Psoas muscle (tissue), 8 donors: ENCODE measurements at places on chromosomes 4 and X. TPM values are rescaled to one million over a fixed set of nuclear protein-coding genes. Genes with fewer than 3 reads are reported as not detected.

DNA sequence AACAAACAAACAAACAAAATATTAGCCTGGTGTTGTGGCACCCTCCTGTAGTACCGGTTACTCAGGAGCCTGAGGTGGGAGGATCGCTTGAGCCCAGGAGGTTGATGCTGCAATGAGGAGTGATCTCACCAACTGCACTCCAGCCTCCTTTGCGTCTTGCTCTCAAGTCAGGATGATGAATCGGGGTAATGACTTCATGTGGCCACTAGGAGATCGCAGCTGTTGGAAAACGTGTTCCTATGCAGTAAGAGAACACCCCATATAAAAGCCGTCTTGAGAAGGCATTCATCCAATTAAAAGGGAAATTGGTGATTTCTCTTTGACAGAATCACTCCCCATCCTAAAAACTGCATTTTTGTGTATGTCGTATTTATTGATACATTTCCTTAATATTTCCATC is 6.9 kb downstream of the CCNB3 start:
- DNase-seq = no peak

DNA sequence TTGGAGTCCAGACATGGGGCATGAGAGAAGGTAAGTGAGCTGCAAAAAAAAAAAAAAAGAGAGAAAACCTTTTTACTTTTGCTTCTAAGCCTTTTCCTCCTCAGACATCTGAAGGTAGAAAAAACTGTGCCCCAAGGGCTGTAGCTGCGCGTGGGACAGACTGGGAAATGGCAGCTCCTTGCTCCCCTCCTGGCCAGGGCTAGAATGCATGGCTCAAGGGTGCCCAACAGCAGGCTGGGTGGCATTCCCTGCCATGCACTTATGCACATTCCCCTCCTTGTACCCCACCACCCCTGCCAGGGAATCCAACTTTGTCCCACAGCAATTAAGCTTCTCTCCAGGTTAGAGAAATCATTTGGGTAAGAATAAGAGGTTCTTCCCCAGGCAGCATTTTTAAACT is 421.2 kb downstream of the TRAM1L1 start:
- no peak for DNase-seq

- no peak for DNase-seq
These were observed 442.1 kb downstream of the CENPC start for GRCh38 chr4:67103001-67103747.

DNA sequence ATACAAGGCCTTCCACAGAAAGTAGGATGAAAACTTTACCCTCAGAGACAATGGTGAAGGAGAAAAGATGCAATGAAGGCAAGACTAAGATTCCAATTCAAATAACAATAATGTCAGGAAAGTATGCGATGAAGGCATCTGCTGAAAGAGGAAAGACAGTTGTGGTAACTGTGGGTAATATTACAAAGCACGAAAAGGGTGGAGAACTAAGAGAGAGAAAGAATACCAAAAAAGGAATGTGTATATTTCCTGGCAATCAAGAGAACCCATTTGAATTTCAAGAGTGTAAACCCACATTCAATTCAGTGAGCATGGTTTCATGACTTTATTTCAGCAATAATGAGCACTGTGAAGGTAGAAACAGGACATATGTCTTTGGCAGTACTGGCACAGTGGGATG is 225.5 kb downstream of the PALLD start:
- no peak for DNase-seq

- no peak for DNase-seq
These were observed 24.7 kb upstream of the NAP1L5 start for GRCh38 chr4:88722276-88722780.

GRCh38 chr4:181018913-181019312 is 1224.3 kb upstream of the TENM3 start:
- no peak for DNase-seq

DNA sequence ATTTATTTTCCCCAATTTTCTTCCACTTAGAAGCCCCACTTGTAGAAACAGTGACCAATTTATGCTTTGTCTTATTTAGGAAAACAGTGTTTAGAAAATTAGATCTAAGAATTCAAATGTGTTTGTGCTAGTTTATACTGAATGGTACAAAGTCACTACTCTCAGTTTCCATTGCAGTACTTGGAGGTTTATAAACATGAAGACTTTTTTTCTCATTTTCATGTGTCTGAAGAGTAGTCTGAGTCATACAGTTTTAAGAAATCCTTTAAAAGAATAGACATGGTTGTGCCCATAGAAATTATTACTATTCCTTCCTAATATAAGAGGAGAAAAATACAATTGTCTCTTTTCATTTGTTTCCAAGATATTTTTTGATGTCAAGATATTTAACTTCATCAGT is 458.7 kb downstream of the NAF1 start:
- no peak for DNase-seq

- DNase-seq = no peak
These were observed 146.4 kb downstream of the PCDH19 start for GRCh38 chrX:100263650-100264049.

- no peak for DNase-seq
These were observed 649.6 kb upstream of the DIPK2B start for GRCh38 chrX:45850197-45850774.

- no peak for DNase-seq
These were observed 38.9 kb downstream of the ANXA10 start for GRCh38 chr4:168131196-168131595.

- no peak for DNase-seq
These were observed 15.7 kb downstream of the CCKAR start for GRCh38 chr4:26474551-26474950.

Gene HSFX2
- polyA plus RNA-seq = 0.47 TPM

Gene ZCCHC18
- polyA plus RNA-seq = 0.11 TPM

Gene BBS7
- polyA plus RNA-seq = 5.4 TPM

Gene KIAA0232
- polyA plus RNA-seq = 20.8 TPM

Gene BMP3
- polyA plus RNA-seq = 0.09 TPM

Gene FAM200B
- 23.4 TPM for polyA plus RNA-seq
